GM19239 (cell line): ENCODE measurements at places on chromosomes 2 and 18.

- no peak for DNase-seq
Measured at GRCh38 chr18:9508446-9509025, 33.2 kb downstream of the RALBP1 start.

GRCh38 chr2:168032091-168032490 is 215.3 kb downstream of the STK39 start:
- no peak for DNase-seq

DNA sequence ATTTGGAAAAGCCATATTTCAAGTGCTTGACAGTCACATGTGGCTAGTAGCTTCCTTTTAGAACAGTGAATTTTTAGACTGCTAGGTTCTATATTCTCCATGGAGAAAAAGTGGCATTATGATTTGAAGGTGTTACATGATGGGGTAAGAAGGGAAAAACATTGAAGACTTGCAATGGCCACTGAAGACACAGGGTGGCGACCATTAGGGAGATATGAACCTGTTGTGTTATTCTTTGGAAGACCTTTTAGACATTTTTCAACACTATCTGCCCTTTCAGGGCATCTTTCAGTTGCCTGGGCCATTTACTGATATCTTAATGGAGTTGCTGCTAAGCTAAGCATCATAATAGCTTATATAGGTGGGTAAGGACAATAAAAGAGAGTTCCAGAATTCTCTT is 1387.2 kb downstream of the SUCLG1 start:
- DNase-seq = no peak

DNA sequence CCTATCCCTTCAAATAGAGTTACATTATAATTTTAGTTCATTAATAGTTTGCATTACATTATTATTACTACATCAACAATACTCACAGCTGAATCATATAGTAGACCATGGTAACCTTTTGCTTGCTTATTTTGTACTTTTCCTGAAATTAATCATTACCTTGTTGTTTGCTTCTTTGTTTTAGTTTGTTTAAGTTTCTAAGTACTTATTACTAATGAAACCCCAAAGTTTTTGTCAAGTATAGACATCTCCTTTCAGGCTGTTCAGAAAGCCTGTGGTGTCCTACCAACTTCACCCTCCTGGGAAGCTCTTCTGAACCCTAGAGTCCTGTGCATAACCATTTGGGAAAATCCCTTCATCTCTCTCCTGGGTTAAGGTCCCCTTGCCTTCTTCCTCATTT is 43.5 kb upstream of the LAPTM4A start:
- no peak for DNase-seq

DNA sequence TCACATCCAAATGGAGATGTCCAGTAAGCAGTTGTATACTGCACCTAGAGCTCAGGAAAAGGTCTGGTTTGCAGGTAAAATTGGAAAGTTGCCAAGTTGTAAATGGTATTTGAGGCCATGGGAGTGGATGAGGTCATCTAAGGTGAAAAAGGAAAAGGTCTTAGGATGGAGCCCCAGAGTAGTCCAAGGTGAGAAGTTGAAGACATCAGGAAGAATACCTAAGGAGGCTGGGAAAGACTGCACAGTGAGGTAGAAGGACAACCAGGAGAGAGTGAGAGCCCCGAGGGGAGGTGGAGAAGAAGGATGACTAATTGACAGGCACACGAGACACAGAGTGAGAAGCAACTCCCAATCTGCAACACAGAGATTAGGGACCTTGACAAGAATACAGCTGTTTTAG is 10.7 kb downstream of the DPP4 start:
- no peak for DNase-seq

DNA sequence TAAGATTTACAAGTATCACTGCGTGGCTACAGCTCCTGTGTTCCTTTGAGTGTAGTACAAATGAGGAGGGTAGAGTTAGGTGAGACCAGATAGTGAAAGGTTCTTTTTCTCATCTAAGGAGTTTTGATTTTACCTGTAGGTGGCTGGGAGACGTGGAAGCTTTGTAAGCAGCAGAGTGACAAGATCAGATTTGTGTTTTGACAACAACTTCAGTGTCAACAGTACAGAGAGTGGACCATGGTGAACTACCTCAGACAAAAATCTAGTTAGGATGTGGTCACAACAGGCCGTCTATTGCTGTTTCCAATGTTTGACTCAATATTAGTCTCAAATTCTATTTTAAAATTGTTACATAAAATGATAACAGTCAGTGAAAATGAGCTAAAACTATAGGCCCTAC is 20.3 kb upstream of the UGP2 start:
- DNase-seq = no peak

GRCh38 chr18:8005870-8006569 is 438.9 kb downstream of the PTPRM start:
- no peak for DNase-seq

DNA sequence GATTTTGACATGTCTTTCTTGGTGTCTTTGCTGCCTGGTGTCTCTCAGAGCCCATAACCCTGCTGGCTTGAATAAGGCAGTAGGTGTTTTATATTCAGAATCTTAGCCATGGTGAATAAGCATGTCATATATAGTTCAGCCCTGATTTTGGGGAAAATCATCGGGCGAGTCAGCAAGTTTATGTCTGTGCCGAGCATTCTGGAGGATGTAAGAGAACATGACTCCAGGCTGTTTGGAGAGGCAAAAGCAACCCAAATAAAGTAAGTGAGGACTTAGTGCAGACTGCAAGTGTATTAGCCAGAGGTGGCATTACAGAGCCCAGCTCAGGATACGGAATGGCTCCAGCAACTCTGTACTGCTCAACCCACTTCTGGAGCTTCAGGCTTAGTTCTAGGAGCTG is 50.3 kb downstream of the TCF7L1 start:
- no peak for DNase-seq

DNA sequence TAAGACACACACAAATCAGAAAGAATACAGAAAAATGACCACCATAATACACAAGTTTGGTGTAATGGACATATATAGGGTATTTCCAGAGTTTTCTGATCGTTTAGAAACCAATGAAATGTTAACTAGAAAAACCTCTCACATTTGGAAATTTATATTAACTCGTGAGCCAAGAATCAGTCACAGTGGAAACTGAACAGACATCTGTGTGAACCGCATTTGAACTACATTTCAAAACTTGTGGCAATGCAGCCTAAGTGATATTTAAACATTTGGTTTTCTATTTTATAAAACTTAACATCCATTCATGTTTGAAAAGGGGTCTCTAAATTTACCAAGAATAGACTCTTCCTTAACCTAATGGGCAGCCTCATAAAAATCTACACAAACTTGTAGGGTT is 29.0 kb upstream of the KCNG2 start:
- no peak for DNase-seq

DNA sequence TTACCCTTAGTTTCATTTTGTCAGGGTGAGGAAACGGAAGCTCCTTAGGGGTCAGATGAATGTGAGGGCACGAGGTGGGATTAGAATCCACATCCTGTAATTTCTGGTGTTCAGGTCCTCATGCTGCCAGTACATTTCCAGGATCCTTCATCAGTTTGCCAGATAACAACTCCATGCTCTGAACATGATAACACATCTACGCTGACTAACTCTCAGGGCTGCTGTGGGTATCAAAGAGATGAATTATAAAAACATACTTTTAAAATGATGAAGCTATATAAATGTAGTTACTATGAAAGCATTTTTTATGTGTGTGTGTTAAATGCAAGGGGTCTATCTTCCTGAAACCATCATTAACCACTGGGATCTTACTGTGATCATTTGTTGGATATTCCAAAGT is 325.9 kb downstream of the SLC8A1 start:
- no peak for DNase-seq

- DNase-seq = no peak
Measured at GRCh38 chr18:3279201-3280185, 17.6 kb downstream of the MYL12B start.

- no peak for DNase-seq
Measured at GRCh38 chr18:79613186-79613931, 66.2 kb upstream of the CTDP1 start.

DNA sequence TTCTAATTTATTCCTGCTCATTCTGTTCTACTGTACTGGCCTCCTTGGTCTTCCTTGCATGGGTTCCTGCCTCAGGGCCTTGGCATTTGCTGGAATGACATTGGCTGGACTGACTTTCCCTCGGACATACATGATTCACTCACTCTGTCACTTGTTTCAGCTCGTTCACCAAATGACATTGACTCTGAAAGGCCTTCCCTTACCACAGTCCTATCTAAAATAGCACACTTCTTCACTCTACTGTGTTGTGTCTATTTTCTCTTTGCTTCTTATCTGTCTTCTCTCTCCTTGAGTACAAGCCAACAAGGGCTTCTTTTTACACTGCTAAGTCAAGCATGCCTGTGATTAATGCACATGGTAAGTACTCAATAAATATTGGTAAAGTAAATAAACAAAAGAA is 65.6 kb downstream of the SCG2 start:
- DNase-seq = no peak

GRCh38 chr2:196170606-196171247 is 651 bp downstream of the STK17B start:
- no peak for DNase-seq

GRCh38 chr2:7673853-7674252 is 756.6 kb downstream of the RNF144A start:
- DNase-seq = no peak

DNA sequence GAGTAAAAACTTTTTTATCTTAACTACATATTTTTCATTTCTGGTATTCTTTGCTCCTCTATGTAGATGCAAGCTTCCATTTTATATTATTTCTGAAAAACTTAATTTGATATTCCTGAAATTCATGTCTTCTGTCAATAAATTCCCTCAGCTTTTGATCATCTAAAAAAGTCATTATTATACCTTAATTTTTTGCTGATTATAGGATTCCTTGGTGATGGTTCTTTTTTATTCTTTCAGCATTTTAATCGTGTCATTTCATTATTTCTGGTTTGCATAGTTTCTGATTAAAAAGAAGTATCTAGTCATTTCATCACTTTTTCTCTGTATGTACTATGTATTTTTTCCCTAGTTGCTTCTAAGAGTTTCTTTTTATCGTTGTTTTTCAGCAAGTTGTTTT is 241.8 kb upstream of the CYP26B1 start:
- no peak for DNase-seq

DNA sequence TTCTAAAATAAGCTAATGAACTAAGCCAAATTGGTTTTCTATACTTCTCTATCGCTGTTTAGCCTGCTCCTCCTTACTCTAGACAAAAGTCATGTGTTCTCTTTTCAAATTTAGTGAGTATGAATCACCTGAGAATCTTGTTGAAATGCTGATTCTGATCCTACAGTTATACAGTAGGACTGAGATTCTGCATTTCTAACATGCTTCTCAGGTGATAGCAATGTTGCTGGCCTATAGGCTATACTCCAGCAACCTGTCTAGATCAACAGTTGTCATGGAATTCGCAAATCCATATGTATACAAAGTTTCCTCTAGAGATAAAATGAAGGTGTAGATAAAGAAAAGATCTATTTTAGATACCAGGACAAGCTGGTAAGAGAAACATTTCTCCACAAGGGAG is 62.9 kb downstream of the MEMO1 start:
- no peak for DNase-seq

GRCh38 chr2:205731583-205731981 is 49.3 kb downstream of the NRP2 start:
- no peak for DNase-seq

DNA sequence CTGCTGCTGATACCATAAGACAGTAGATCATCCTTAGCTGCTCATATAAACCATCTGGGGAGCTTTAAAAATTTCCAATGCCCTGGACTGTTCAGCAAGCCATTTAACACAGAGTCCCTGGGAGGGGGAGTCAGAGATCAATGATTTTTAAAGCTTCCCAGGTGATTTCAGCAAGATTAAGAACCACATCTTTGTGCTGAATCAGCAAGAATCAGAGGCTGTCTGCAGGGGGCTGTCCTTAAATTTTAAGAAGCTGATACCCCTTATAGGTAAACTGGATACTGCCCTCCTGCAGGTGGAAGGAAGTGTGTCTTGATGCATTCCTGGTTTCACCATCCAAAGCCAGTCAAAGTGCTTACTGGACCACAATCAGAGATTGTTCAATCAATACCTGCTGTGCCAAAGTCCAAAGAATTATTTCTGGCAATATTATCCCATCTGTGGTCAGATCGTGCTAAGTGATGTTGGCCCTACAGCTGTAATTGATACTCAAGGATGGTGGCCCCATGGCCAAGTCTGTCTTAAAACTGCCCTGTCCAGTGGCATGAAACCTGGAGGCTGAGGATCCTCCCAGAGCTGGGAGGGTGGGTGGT is 72.2 kb downstream of the BCL2L11 start:
- DNase-seq = no peak
